ENCODE measurements at places on chromosomes 2 and 18.

DNA sequence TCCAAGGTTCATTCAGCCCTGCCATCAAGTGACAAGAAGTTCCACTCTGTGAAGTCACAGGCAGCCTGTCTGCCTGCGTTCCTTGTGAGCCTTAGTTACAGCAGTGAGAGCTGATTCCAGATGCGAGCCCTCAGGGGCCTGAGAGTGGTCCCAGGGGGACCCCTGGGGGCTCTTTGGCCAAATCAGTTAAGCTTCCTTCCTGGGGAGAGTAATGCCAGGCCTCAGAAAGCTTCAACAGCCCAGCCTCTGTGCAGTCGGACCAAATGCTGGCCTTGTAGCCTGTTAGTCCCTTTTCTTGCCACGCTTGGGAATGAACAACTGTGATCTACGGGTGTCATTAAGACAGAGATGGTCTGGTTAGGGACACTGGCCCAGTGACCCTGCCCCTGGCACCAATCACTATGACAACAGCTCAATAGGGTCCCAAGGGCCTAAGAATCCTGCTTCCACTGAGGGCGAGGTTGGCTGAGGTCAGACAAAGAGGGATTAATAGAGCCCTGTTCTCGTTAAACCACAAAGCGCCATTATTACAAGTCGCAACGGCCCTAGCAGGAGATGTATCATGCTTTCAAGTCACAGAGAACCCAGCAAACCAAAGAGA, 50.9 kb downstream of the HS1BP3 start:
- DNase-seq, result no peak

- no peak for DNase-seq
Observed at GRCh38 chr2:56309626-56310170, 125.9 kb downstream of the CCDC85A start.

- no peak for DNase-seq
Observed at GRCh38 chr2:209946539-209946938, 55.9 kb upstream of the RPE start.

GRCh38 chr18:26780520-26781325, 84.8 kb downstream of the AQP4 start:
- DNase-seq, result no peak

- DNase-seq, result peak; percentile 44
Observed at GRCh38 chr2:174632841-174633622, 35.4 kb upstream of the WIPF1 start.

Data from erythroblast (primary cell).